Smooth muscle cell of trachea (primary cell): ENCODE measurements at places on chromosomes 1 and 21. TPM values are rescaled to one million over a fixed set of nuclear protein-coding genes. Genes with fewer than 3 reads are reported as not detected.

The OR2M2 gene
- not detected in 2 replicates for total RNA-seq

The EEIG2 gene
- 24.3 and 33.9 TPM in 2 replicates for total RNA-seq

The XKR8 gene
- total RNA-seq, result 7.4 and 8.9 TPM in 2 replicates

The DCDC2B gene
- total RNA-seq, result not detected in 2 replicates

The VTCN1 gene
- not detected in 2 replicates for total RNA-seq

The PDE4B gene
- 13.7 and 15.3 TPM in 2 replicates for total RNA-seq

The PRELP gene
- total RNA-seq, result 0.73 and 4.3 TPM in 2 replicates

The LRRC3 gene
- total RNA-seq, result 0.44 and 0.66 TPM in 2 replicates

The ZNF644 gene
- 36.1 and 50.8 TPM in 2 replicates for total RNA-seq

The CD34 gene
- 0.17 and 0.29 TPM in 2 replicates for total RNA-seq

The LCE1F gene
- total RNA-seq, result not detected in 2 replicates

The C1orf87 gene
- total RNA-seq, result 0.15 TPM in 1 of 2 replicates, not detected in the other

The RNU1-4 gene
- total RNA-seq, result under 0.01 TPM in 2 replicates

The KPRP gene
- total RNA-seq, result not detected in 2 replicates

The ST6GALNAC3 gene
- total RNA-seq, result 0.73 and 0.99 TPM in 2 replicates

The DNAJC11 gene
- 31.1 and 44.5 TPM in 2 replicates for total RNA-seq

The NUDT4B gene
- 8.3 and 17.0 TPM in 2 replicates for total RNA-seq

The MCOLN3 gene
- total RNA-seq, result 5.8 and 6.1 TPM in 2 replicates

The CASZ1 gene
- under 0.01 and 0.17 TPM in 2 replicates for total RNA-seq

The PRDX6 gene
- total RNA-seq, result 192 and 227 TPM in 2 replicates

The HES4 gene
- 0.15 and 4.3 TPM in 2 replicates for total RNA-seq

The PACC1 gene
- 8.7 and 8.8 TPM in 2 replicates for total RNA-seq

The TNFRSF8 gene
- under 0.01 and 0.15 TPM in 2 replicates for total RNA-seq

The ESRRG gene
- total RNA-seq, result 0.17 and 0.29 TPM in 2 replicates

The CLIC6 gene
- total RNA-seq, result 1.2 TPM in 2 replicates

The CD1E gene
- not detected in 2 replicates for total RNA-seq

The TFF2 gene
- total RNA-seq, result not detected in 2 replicates

The LIPI gene
- not detected in 2 replicates for total RNA-seq

The KRTAP19-3 gene
- total RNA-seq, result not detected in 2 replicates

The LAMB3 gene
- 25.5 and 42.8 TPM in 2 replicates for total RNA-seq

The OR10X1 gene
- not detected in 2 replicates for total RNA-seq

The HOOK1 gene
- total RNA-seq, result under 0.01 TPM in 1 of 2 replicates, not detected in the other

The PHACTR4 gene
- total RNA-seq, result 4.8 and 8.7 TPM in 2 replicates

The TSPEAR gene
- not detected in 2 replicates for total RNA-seq

The OR2G6 gene
- not detected in 2 replicates for total RNA-seq

The RPE65 gene
- total RNA-seq, result not detected in 2 replicates

The TESK2 gene
- 2.3 and 2.5 TPM in 2 replicates for total RNA-seq
